Cardiac septum (tissue), 1 donor: ENCODE measurements at places on chromosomes 12 and 14. TPM values are rescaled to one million over a fixed set of nuclear protein-coding genes. Genes with fewer than 3 reads are reported as not detected.

- no peak for DNase-seq
Observed at GRCh38 chr12:989751-990660, 1.0 kb upstream of the ERC1 start.

DNA sequence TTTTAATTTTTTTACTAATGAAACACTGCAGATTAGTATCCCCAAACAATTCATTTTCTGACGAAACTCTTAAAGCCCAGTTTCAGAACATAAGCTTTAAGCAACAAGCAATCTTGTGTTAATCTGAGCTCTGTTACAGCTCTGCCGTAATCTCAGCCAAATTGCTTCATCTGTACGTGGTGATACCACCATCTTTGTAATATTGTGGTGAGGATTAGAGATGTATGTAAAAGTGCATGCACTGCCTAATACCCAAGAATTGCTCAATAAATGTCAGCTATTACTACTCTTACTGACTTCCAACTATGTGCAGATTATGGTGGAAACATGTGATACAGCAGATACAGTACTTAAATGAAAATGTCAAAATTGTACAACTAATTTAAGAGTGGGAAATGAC lies 1.8 kb downstream of the AKAP5 start:
- no peak for DNase-seq

DNA sequence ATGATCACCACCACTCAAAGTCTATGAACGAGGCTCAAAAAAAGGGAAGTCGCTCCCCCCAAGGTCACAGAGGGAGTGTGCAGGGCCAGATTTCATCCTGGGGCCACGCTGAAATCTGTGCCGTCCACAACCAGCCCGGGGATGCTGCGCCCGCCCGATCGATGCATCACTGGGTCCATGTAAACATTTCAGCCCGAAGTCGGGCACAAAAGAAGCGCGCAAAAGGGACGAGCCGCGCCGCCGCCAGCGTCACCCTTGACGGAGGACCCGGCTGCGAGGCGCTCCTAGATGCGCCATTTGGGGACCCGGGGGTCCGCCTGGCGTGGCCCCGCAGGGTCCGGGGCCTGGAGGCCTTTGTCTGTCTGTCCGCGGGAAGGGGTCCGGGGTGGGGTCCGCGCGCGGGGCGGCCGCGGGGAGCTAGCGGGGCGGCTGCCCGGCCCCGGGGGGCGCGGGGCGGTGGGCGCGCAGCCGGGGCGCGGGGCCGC lies 503 bp downstream of the FBXO21 start:
- DNase-seq = no peak

- DNase-seq = no peak
Observed at GRCh38 chr14:94451091-94451771, 1.4 kb downstream of the SERPINA11 start.

The TMEM52B gene
- not detected for total RNA-seq

The TRPV4 gene
- 0.46 TPM for total RNA-seq

GRCh38 chr14:56514663-56515371 lies 64.8 kb upstream of the TMEM260 start:
- no peak for DNase-seq

GRCh38 chr14:38207736-38208617 lies at the start of gene SSTR1:
Gene SSTR1, plus strand, starts transcription at chr14:38207904. Its CDS starts 1,486 bp downstream, at chr14:38209390.
- no peak for DNase-seq

The TPPP2 gene
- total RNA-seq = 0.73 TPM

DNA sequence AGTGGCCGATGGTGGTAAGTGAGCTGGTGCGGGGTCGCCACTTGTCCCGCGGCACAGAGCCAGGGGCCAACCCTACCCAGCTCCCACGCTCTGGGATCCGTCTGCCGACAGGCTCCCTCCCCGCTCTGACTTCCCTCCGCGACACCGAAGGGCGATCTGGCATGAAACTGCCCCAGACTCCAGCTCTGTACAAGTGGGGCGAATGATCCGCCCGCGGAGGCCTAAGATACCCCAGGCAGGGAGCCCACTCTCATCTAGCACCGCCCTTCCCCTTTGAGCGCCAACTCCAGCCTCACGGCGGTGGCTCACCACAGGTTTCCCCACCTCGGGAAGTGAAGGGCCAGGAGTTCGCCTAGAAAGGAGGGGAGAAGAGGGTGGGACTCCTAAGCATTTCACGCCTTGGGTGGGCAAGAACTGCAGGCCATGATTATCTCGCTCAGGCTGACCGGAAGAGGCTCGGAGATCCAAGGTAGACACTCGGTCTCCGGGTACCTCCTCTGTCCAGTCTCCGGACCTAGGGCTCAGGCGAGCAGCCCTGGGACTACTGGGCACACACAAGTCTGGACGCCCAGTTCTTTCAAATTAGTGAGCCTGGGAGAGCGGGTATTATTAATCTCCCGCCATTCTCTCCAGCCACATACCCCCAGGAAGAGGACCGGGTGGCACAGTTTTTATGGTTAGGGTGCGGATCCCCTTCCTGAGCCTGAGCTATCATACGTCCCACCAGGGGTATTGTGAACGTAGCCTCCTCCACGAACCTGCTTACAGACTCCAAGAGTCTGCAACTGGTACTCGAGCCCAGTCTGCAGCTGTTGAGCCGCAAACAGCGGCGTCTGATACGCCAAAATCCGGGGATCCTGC lies 849 bp downstream of the WNT1 start:
- no peak for DNase-seq

GRCh38 chr14:72563676-72564075 lies 330.2 kb downstream of the DPF3 start:
- no peak for DNase-seq

GRCh38 chr12:26599096-26599695 lies 233.8 kb downstream of the ITPR2 start:
- DNase-seq = no peak

- DNase-seq = no peak
Observed at GRCh38 chr12:29309320-29309902, 71.6 kb downstream of the ERGIC2 start.

The GPX2 gene
- not detected for total RNA-seq

The PMCH gene
- total RNA-seq = not detected
